ENCODE measurements at places on chromosomes 7 and 10. TPM values are rescaled to one million over a fixed set of nuclear protein-coding genes. Genes with fewer than 3 reads are reported as not detected.

The FLNC gene
- 7.7 TPM for total RNA-seq

The MYL10 gene
- total RNA-seq = not detected

The ADAM12 gene
- total RNA-seq = 0.98 TPM

GRCh38 chr7:139036901-139037300 is 1.1 kb upstream of the ZC3HAV1L start:
- DNase-seq = no peak

- DNase-seq = peak; percentile 66
These were observed at the start of gene CLDN15 for GRCh38 chr7:101237206-101238067. CLDN15 (minus strand) TSS chr7:101237802; CDS start chr7:101237581, 221 bp downstream.

DNA sequence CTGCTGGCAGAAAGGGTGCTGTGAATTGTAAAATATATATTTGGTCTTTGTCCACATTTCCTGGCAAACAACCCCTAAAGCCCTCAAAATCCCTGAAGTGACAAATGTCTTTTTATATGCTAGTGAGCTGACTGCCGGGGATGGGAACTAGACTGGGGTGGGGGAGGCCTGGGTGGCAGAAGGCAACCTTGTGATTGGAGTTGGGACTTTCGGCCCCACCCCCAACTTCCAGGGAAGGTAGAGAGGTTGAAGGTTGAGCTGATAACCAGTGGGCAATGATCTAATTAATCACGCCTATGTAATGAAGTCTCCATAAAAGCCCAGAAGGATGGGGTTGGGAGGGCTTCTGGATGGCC is 2.7 kb downstream of the EPHA1 start:
- DNase-seq = no peak

GRCh38 chr10:69051710-69052487 is 36.0 kb upstream of the SRGN start:
- no peak for DNase-seq

DNA sequence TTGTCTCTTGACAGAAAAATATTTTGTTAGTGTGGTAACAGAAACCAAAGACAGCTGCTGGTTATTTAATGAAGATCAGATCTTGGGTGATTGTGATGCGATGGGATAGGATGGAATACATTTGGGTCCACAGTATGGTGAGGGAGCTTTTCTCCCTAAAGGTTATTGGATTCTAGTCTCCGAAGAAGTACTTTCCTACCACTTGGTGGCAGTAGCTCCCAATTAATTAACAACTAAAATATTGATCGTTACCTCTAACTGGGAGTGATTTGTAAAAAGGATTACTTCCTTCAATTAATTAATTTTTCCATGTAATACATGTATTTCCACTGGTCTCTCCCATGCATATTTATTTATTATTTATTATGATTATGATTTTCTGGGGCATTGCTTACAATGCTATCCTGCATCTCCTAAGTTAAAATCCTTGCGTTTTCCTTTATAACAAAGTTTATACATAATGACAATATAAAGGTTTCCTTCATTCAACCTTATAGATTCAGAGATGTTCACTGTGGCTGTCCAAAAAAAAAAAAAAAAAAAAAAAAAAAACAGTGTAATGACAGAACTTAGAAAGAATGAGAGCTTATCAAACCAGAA is 25.6 kb downstream of the TMEM196 start:
- no peak for DNase-seq

DNA sequence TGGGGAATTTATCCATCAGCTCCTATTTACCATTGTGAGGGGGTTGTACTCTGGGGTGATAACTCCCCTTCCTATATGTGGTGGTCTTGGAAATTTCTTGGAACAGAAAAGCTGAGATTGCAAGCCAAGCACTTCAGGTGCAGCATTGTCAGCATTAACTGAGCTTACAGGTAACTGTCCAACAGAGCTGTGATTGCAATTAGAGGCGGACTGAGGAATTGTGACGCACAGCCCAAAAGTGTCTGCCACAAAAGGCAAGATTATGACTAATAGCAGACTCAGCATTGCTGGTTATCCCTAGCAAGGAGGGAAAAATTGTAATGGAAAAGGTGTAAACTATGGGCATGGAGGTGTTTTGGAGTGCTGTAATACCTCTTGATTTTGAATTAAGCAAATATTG is 126.1 kb upstream of the AGR3 start:
- DNase-seq = no peak

DNA sequence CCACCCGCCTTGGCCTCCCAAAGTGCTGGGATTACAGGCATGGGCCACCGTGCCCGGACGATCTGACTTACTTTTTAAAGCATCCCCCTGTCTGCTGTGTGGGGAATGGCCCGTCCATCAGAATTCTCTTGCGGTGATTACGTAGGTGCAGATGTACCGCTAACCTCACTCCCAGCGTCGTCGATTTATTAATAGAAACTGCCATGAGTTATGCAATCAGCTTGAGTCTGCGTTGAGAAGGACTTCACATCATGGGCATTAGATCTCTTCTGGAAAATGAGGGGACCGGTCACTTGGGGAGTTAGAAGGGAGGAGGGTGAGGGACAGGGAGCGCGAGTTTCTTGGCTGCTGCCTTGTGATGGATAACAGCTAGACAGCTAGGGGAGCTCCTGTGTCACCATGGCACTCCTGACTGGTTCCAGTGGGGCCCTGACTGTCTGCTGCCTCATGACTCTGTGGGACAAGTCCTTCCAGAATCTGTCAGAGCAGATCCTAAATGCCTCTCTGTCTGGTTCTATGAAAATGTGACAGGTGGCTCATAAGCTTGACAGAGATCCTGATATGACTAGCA is 35.2 kb downstream of the POR start:
- DNase-seq = no peak

DNA sequence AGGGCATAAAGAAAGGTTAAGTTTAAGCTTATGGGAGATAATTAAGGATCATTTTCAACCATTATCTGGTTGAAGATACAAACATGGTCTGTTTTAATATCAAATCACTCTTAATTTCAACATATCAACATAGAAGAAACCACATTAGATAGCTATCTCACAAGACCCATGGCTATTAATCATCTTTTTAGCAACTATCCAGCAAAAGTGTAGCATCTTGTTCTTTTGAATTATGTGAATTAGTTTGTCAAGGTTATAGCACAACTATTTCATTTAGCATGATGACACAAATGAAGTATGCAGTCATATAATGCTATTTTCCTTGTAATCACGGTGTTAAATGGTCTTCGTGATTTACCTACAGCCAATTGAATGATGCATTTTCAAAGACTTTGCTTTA is 58.9 kb upstream of the PPP1R9A start:
- no peak for DNase-seq

Data from upper lobe of right lung (tissue), 1 donor.